CD4-positive, alpha-beta T cell treated with Interleukin-12 subunit alpha and Interleukin-12 subunit beta, for 1 hour (primary cell): ENCODE measurements at places on chromosomes 5 and 9.

- no peak for DNase-seq
Observed at GRCh38 chr5:40984884-40985283, 75.6 kb downstream of the C7 start.

DNA sequence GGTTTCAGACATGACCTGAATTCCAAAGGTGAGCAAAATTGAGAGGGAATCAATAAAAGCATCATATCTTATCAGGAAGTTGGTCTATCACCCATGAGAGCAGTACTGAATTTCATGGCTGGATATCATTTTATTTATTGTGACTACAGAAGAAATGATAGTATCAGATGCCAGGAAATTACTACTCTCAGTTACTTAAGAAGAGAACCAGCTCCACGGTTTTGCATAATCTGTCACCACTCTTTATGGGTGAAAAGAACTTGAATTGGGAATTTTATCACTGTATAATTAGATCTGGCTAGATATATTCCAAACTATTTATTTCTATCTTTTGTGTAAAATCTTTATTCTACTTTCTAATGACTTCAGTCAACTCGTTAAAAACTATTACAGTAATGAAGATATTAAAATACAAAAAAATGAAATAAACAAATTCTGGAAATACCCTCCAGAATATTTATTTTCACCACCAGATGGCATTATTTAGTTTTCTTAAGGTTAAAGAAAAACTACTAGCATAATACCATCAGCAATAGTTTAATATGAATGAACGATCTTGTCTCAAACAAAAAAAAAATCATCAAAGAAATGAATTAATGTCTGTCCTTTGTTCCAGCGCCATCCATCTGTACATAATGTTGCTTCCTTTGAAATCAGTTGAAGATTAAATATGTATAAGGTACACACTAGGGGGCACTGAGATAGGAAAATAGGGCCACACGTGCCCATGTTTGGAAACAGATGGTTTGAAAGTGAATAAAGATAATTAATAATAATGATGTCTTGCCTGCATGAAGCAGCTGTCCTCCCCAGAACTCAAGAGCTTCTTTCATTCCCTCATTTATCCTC is 84.7 kb upstream of the SLCO6A1 start:
- DNase-seq: no peak

DNA sequence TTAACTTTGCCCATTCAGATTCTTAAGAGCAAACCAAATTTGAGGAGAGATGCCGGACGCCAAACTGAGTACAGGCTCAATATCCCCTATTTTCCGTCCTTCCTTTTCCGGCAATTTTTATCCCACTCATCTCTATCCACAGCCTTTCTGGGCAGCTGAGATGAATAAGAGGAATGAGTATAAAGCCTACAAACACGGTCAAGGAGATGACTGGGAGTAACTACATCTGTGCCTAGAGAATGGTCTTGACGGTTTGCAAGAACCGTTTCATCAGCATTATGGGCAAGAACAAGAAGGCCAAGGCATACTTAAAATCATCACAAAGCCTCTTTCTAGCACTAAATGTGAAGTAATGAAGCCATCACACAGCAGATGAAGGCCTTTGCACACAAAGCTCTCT is 227.3 kb downstream of the DCP2 start:
- DNase-seq: no peak

DNA sequence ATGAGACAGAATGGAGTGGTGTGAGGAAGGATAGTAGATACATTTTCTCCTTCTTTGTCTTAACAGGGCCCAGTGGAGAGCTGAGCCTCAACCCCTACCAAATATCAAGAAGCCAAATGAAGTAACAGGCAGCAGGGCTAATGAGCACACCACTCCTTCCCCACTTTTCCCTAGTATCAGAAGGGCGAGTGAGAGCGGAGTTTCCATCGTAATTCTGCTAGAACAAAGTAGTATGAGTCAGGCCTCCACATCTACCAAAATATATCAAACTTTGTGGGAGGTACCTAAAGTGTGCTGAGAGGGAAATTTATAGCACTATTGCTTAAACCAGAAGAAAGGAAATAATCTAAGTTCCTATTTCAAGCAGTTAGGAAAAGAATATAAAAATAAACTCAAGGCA is 769.0 kb upstream of the RGMB start:
- DNase-seq: no peak

DNA sequence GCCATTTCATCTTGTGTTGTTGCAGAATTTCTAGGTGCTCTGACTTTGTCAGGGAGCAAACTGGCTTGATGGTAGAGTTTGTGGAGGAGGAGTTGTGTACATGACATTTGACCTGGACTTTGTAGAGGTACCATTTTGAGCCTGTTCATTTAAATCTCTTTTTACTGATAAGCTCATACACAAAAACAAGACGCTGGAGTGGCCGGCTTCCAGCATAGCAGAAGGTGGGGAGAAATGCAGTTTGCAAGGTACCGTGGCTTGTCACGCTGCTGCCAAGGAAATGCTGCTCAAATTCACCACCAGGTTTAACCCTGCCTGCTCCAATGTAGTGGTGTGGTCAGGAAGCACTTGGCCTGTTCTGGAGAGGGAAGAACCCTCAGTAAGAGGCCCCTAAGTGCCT is 18.9 kb upstream of the IQGAP2 start:
- DNase-seq: no peak

GRCh38 chr5:15550502-15551112 is 50.6 kb downstream of the FBXL7 start:
- no peak for DNase-seq

DNA sequence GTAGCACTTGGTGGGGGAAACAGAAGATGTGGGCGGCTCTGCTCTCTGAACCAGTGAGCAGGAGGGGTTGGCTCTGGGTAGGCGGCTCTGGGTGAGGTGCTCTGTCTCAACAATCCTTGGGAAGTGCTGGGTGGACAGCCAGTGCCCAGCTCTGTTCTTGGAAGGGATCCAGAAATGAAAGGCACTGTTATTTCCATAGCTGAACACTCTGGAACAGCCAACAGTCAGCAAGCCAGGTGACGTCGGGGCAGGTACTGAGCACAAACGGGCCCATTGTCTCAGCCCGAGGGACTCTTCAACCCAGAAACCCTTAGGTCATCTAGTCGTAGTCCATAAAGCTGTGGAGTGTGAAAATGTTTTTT is 36.3 kb downstream of the OLFM1 start:
- DNase-seq: no peak

- DNase-seq: no peak
Observed at GRCh38 chr5:24235946-24236345, 408.8 kb downstream of the CDH10 start.

DNA sequence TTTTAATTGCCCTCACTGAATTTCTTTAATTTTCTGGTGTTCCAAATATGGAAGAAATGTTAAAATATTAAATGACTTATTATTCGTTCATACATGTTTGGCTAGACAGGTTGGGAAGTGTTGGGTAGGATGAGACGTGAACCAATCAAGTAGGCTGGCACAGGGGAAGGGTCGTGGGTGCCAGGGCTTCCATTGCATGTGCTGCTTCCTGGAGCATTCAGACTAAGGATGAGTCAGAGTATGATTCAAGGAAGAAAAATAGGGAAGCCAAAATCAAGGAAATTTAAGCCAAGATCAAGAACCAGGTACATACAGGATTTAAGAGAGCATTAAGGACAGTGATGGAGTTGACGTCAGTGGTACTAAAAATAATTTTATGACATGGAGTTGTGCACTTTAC is 2068.0 kb downstream of the MAT2B start:
- DNase-seq: no peak

GRCh38 chr5:144004751-144005150 is 165.7 kb downstream of the YIPF5 start:
- no peak for DNase-seq

DNA sequence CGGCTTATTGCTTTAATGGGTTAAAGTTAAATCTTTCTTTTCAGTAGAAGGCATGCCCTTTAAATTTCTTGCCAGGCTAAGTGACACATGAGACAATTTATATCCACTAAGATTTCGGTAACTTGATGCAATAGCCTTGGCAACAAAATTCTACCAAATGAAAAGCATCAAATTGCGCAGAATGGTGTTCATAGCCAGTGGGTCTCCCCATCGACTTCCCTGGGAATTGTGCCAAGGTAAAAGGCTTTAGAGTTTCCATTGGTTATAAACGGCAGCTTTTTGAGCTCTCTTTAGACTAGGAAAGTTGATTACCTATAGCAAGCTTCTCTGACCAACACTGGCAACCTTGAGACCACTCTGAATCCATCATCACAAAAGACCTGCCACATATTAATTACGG is 358.4 kb downstream of the ARRDC3 start:
- DNase-seq: no peak
